GM10248 (cell line): ENCODE measurements at places on chromosomes 1 and 21.

DNA sequence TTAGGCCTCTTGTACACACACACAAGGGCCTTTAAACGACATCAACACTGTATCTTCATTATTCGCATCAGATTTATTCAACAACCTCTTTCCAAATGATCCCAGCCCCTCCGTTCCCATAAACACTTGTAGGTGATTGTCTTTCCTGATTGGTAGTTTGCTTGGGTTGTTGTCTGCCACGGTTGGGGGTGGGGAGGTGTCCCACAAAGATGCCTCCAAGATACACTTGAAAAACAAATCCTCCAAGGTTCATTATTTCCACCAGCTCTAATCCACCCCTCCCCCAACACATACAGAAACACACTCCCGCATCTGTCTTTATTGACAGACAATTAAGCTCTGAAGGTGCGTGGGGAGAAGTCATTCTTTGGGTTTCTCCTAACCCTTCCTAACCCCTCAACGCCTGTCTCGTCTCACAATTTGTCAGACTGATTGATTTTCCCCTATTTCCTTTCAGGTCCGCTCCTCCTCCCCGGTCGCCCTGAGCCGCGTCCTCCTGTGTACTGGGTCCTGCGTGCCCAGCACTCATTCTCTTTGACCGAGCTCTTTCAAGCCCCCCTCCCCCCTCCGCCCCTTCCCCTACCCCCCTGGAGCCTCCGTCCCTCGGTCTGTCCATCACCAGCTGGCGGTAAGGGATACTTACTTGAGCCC lies 1.4 kb downstream of the WDR26 start:
- DNase-seq = no peak

DNA sequence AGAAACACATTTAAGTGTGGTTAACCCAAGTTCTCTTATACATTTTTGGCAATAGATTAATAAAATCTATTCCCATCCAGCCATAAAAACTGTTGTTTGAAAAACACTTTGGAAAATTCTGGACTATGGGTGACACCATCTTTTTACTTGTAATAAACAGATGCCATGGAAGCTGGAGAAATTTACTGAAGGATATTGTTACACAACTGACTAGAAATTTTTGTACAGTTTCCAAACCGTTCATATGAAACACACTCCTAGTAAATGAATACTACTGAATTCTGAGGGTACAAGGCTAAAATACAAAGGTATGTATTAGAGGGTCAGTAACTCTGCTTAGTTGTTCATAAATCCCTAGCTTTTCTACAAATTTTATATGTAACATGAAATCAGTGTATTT lies 48.7 kb downstream of the TRIM33 start:
- DNase-seq = no peak

GRCh38 chr1:18174037-18174436 lies 66.4 kb downstream of the IGSF21 start:
- DNase-seq = no peak

- DNase-seq = no peak
Observed at GRCh38 chr1:223829678-223830077, 16.1 kb downstream of the TP53BP2 start.

DNA sequence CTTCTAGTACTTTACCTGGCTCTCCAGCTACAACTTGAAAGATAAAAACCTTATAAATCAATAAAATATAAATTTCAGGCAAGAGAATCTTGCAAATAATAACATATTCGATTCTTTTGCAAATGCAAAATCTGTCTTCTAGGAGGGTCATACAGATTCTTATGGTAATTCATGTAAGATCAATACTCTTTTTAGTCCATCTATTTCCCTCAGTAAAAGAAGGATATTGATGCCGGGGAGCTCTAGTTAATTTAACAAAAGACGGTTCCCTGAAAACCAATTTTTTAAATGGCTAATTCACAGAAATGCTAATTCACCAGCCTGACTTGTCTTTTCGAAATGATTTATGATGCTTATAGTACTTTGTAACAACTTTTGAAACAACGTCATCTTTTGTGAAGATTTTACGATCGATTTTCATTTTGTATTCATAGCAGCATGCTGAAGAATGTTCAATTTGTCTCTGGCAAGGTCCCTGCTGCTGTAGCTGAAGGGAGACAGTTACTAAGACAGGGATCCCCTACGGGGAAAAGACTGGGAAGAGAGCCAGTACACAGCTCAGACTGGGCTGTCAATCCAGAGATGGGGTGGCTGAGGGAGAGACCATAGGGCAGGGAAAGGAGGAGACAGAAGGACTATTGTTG lies 90.6 kb upstream of the SPAG17 start:
- DNase-seq = no peak

DNA sequence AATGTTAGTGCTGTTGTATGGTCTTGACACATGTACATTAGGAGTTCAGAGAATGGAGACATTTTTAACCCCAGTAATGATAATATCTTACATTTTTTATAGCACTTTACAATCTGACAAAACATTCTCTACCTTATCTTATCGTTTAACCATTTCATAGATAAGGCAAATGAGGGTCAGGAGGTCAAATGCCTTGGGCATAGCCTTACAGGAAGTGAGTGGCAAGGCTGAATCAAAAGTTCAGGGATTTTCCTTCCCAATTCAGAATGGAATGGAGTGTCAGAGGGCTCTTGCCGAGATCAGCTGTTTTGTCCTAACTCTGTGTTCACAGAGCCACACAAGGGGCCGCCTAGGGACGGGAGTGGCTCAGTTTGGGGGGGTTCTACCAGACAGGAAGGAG lies 57.6 kb upstream of the AK4 start:
- no peak for DNase-seq

DNA sequence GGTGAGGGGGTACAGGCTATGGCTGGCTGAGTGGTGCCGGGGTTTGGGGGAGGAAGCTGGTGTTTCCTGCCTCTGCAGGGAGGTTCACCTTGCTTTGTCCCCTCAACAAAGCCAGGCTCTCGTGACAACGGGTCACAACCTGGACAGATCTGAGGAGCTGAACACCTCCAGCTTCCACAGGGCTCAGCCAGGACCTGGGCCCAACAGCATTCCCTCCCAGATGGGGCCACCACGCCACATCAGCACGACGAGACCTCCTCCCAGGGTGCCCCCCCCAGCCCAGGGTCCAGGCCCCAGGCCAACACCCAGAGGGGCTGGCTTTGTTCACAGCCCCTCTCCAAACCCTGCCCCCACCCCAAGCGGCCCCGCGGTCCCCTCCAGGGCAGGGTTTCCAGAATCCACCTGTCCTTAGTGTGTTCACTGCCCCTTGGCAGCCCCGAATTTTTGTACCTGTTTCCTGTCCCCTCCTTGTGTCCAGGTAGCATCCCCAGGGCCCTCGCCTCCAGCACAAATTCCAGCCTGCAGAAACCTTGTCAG lies 34.7 kb downstream of the UBE2G2 start:
- DNase-seq = no peak

- DNase-seq = no peak
Observed at GRCh38 chr21:20999659-21000058, 1.4 kb downstream of the NCAM2 start.

GRCh38 chr1:226302731-226303130 lies 6.2 kb downstream of the LIN9 start:
- no peak for DNase-seq

- DNase-seq = peak; percentile 29
Observed at GRCh38 chr1:200262326-200262965, 147.4 kb downstream of the ZNF281 start.

- no peak for DNase-seq
Observed at GRCh38 chr1:15932612-15933011, 43.3 kb downstream of the ZBTB17 start.
